ENCODE measurements at places on chromosomes 16 and 17. TPM values are rescaled to one million over a fixed set of nuclear protein-coding genes. Genes with fewer than 3 reads are reported as not detected.

The CRYBA1 gene
- total RNA-seq: not detected

The PIMREG gene
- 57.0 TPM for total RNA-seq

The LGALS9B gene
- 0.20 TPM for total RNA-seq

The MMP25 gene
- 2.5 TPM for total RNA-seq

The CCDC200 gene
- total RNA-seq: not detected

The HCRT gene
- not detected for total RNA-seq

The TNFRSF17 gene
- not detected for total RNA-seq

DNA sequence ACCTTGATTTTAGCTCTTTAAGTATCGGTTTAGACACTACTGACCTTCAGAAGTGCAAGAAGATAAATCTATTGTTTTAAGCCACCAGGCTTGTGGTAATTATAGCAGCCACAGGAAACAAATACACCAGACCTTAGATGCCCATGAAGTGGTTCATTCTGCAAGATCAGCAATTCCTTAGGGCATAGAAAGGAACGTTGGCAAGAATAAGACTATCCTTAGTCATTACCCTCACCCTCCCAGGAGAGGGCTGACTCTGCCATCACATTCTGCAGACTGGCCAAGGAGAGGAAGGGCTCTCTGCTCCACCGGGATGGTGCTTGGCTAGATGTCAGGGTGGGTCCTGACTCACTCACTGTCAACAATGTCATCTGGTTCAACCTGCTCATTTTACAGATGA is 14.1 kb upstream of the NDEL1 start:
- no peak for DNase-seq

DNA sequence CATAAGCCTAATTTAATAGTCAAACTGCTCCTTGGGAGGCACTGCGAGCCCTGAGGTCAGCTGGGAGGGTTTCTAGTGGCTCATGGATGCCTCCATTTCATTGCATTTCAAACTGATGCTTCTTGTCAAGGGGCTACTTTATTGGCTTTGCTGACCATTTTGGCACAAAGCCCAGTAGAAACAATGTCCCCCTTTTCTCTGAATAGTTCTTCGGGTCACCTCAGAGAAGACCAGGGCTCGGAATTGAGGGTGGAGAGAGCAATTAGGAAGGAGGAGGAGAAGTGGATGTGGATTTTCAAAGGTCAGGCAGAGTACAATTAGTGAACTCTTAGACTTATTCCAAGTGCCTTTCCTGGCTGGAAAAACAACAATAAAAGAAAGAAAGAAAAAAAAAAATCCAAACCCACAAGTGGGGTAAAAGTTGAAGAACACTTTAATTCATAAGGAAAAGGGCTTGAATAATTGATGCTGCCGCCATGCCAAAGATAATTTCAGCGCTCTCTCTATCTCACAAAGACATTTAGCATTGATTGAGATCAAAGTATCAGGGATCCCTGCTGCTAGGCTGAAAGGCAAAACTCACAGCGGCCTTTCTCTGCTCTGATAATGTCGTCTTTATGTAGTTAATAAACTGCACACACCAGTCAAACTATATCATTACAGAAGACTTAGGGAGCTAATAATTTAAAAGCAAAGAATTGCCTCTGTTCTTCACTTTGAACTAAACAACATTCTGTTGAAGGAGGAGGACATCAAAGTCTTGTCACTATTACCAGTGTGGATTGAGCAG is 122.7 kb downstream of the RGS9 start:
- DNase-seq: no peak

- DNase-seq: no peak
Observed at GRCh38 chr16:3920206-3920605, 39.7 kb upstream of the CREBBP start.

DNA sequence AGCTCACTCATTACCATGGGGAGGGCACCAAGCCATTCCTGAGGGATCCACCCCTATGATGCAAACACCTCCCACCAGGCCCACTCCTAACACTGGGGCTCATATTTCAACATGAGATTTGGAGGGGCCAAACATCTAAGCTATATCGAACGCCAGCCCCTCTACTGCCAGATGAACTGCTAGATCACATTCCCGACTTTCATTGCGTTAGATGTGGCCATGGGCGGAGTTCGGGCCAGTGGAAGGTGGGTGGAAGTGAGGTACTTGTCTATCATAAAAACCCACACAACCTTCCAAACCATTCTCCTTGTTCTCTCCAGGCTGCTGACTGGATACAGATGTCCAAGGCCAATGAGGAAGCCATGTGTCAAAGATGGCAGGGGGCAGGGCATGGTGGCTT is 27.0 kb upstream of the ANKRD40CL start:
- no peak for DNase-seq

- DNase-seq: no peak
Observed at GRCh38 chr17:1566505-1567199, 4.1 kb upstream of the PITPNA start.

DNA sequence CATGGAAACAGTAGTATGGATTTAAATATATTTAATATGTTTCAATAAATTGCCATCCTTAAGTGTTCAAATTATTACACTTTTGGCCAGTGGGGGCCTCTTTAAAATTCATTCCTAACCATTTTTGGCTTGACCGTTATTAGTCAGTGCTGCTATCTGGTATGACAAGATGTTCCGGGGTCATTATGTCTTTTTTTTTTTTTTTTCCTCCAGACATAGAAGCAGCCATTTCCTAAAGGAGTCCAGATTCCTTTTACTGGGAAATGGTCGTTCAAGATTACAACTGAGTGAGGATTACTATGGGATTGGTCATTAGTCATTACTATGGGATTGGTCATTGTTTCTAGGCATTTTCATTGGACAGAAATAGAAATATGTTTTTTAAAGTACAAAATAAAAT is 53.4 kb downstream of the NF1 start:
- no peak for DNase-seq

GRCh38 chr16:90020838-90021382 is 1.7 kb upstream of the DBNDD1 start:
- DNase-seq: no peak

- no peak for DNase-seq
Observed at GRCh38 chr17:82237083-82237745, 8.4 kb downstream of the SLC16A3 start.

DNA sequence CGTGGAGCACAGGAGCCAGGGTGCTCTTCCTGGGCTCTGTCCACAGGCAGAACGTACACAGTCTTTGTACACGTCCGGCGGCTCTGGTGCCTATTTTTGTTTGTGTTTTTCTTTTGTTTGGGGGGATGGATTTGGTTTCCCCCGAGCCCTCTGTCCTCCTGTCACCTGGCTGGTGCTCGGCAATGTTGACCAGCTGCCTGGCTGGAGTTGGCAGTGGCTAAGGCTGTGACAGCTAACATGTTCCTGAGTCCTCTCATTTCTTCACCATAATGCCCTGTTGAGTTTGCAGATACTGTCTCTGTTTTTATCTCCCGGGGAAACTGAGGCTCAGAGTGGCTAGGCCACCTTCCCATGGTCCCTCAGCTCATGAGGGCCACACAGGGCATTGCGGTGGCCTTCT is 25.7 kb downstream of the MAPT start:
- no peak for DNase-seq

DNA sequence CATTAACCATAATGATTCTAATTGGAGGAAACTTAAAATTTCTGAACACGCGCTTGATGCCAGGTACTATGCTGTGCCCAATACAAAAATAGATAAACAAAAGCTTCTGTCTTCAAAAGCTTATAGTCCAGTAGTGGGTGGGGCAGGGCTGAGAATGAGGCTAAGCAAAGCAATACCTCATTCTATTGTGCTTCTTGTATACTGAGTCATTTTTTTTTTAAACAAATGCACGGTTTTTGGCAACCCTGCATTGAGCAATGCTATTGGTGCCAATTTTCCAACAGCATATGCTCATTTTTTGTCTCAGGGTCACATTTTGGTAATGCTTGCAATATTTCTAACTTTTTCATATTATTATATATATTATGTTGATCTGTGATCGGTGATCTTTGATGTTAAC is 34.7 kb upstream of the HNF1B start:
- no peak for DNase-seq
